Transverse colon (tissue), 4 donors: ENCODE measurements at places on chromosomes 3 and 15. TPM values are rescaled to one million over a fixed set of nuclear protein-coding genes. Genes with fewer than 3 reads are reported as not detected.

The SOX14 gene
- total RNA-seq, result not detected

The PRR23B gene
- not detected for total RNA-seq

The PPP2R3A gene
- 36.7 TPM for total RNA-seq

The RETNLB gene
- total RNA-seq, result 62.7 TPM

The GRAMD1C gene
- 2.6 TPM for total RNA-seq

The VWA5B2 gene
- total RNA-seq, result not detected

The IL17RD gene
- 1.9 TPM for total RNA-seq

The SPTBN5 gene
- 0.75 TPM for total RNA-seq

The CAV3 gene
- total RNA-seq, result not detected

The ST3GAL6 gene
- 2.7 TPM for total RNA-seq

The NR2E3 gene
- total RNA-seq, result not detected

The FETUB gene
- total RNA-seq, result not detected

The GHSR gene
- not detected for total RNA-seq

The OR5H15 gene
- not detected for total RNA-seq

The PTX3 gene
- 4.0 TPM for total RNA-seq

The TAGLN3 gene
- total RNA-seq, result not detected

The SLC9A9 gene
- total RNA-seq, result 15.9 TPM

The SLCO2A1 gene
- 18.3 TPM for total RNA-seq

The STAG1 gene
- total RNA-seq, result 55.2 TPM

The NANOGP8 gene
- total RNA-seq, result not detected

The P2RY1 gene
- total RNA-seq, result 28.9 TPM

The LMAN1L gene
- not detected for total RNA-seq

The SNX1 gene
- 66.9 TPM for total RNA-seq

The KIF15 gene
- 0.96 TPM for total RNA-seq

The CX3CR1 gene
- 0.32 TPM for total RNA-seq

The CSPG4 gene
- 60.9 TPM for total RNA-seq

The TGM4 gene
- total RNA-seq, result not detected

The HYAL3 gene
- total RNA-seq, result 1.2 TPM

The SERINC4 gene
- not detected for total RNA-seq

The CTXN2 gene
- total RNA-seq, result not detected

The ZBTB11 gene
- 11.6 TPM for total RNA-seq

The CD96 gene
- total RNA-seq, result 24.3 TPM

The MAP6D1 gene
- not detected for total RNA-seq
